ENCODE measurements at places on chromosomes 2 and 18. TPM values are rescaled to one million over a fixed set of nuclear protein-coding genes. Genes with fewer than 3 reads are reported as not detected.

PUM2 gene
- total RNA-seq: 36.4 TPM

TXNL1 gene
- total RNA-seq: 61.6 TPM

TNFRSF11A gene
- 7.6 TPM for total RNA-seq

DSC3 gene
- total RNA-seq: 2.2 TPM

PPP4R3B gene
- total RNA-seq: 30.3 TPM

DSG4 gene
- not detected for total RNA-seq

ALPP gene
- total RNA-seq: 0.75 TPM

NT5C1B gene
- total RNA-seq: not detected

GALR1 gene
- total RNA-seq: not detected

KYNU gene
- 361 TPM for total RNA-seq

ELOA2 gene
- not detected for total RNA-seq

UGT1A9 gene
- total RNA-seq: 6.0 TPM

TEX44 gene
- not detected for total RNA-seq

RFX8 gene
- total RNA-seq: not detected

HOXD8 gene
- total RNA-seq: 5.7 TPM

MIB1 gene
- total RNA-seq: 5.6 TPM

LMAN1 gene
- total RNA-seq: 33.0 TPM

PER2 gene
- 3.1 TPM for total RNA-seq

SGPP2 gene
- 0.29 TPM for total RNA-seq

PLEKHH2 gene
- total RNA-seq: 1.2 TPM

PPP1R1C gene
- 2.2 TPM for total RNA-seq

SCN2A gene
- 0.01 TPM for total RNA-seq

NAB1 gene
- total RNA-seq: 25.6 TPM

OR6B2 gene
- total RNA-seq: not detected

CNGA3 gene
- total RNA-seq: not detected

ERICH2 gene
- total RNA-seq: not detected

TRPM8 gene
- total RNA-seq: 0.42 TPM

SIGLEC15 gene
- total RNA-seq: 0.09 TPM
